Activated T-helper 2 cell treated with anti-CD3 and anti-CD28 coated beads, Interferon-gamma antibody, Interleukin-2, Interleukin-4, amounts not matched to agents 10 μg/mL and 5 μg/mL and 100 μg/mL, durations not matched to agents 14 hours and 24 hours and 36 hours (primary cell): ENCODE measurements at places on chromosomes 4 and X. TPM values are rescaled to one million over a fixed set of nuclear protein-coding genes. Genes with fewer than 3 reads are reported as not detected.

DNA sequence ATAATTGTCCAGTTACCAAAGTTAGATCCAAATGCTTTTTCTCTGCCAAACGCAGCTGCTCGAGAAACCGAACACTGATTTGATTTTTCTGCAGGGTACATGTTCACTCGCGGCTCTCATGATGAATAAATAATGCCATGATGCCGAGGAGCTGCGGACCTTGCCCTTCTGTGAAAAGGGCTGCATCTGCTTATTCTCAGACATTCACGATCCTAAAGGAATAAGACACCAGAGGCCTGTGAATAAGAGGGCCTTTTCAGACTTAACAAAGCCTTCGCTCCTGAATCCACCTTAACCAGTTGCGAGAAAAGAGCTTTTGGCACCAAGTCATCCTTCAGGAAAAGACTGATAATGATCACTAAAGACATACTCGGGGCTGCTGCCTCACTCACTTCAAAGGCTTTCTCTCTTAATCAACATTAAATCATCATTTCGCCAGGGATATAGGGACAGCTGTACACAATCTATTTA lies 147.5 kb downstream of the FBXO8 start:
- H3K27ac ChIP-seq, result no peak overlapping the region
- H3K27me3 ChIP-seq, result no peaks in the 10 kb centered on the region
- no peaks in the 10 kb centered on the region for H3K36me3 ChIP-seq
- H3K4me3 ChIP-seq, result no peak overlapping the region

DNA sequence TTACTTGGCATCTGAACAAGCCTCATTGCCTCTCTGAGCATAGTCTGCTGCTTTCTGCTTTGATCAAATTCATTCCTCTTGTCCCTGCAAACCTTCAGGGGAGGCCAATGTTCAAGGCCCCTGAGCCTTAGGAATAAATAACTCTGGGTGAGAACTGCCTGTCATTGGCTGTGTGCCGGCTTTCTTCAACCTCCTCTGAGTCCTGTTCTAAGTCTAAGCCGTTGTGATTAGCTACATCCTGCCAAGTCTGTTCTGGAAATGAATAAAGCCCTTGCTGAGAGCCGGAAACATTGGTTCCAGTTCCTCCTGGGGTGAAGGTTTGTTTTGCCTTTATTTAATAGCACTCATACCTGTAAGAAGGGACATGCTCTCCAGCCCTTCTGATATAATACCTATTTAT lies 13.8 kb downstream of the RNF4 start:
- H3K27me3 ChIP-seq, result no peaks in the 10 kb centered on the region
- no peak for DNase-seq
- peak overlapping the region; percentile 52 for H3K4me3 ChIP-seq
- peaks cover 75% of the 10 kb centered on the region for H3K4me1 ChIP-seq
- H3K36me3 ChIP-seq, result peaks cover 29% of the 10 kb centered on the region

GRCh38 chr4:162782778-162783525 lies 383.7 kb downstream of the NAF1 start:
- no peaks in the 10 kb centered on the region for H3K4me1 ChIP-seq
- no peak overlapping the region for H3K27ac ChIP-seq
- H3K36me3 ChIP-seq, result no peaks in the 10 kb centered on the region
- no peak for DNase-seq
- no peaks in the 10 kb centered on the region for H3K27me3 ChIP-seq

GRCh38 chr4:59664771-59665170 lies 1535.4 kb upstream of the ADGRL3 start:
- no peaks in the 10 kb centered on the region for H3K36me3 ChIP-seq
- no peak overlapping the region for H3K4me3 ChIP-seq
- no peaks in the 10 kb centered on the region for H3K4me1 ChIP-seq
- DNase-seq, result no peak
- no peak overlapping the region for H3K27ac ChIP-seq

GRCh38 chr4:124943938-124944337 lies 231.4 kb upstream of the ANKRD50 start:
- no peak for DNase-seq
- H3K27ac ChIP-seq, result no peak overlapping the region
- no peaks in the 10 kb centered on the region for H3K27me3 ChIP-seq

DNA sequence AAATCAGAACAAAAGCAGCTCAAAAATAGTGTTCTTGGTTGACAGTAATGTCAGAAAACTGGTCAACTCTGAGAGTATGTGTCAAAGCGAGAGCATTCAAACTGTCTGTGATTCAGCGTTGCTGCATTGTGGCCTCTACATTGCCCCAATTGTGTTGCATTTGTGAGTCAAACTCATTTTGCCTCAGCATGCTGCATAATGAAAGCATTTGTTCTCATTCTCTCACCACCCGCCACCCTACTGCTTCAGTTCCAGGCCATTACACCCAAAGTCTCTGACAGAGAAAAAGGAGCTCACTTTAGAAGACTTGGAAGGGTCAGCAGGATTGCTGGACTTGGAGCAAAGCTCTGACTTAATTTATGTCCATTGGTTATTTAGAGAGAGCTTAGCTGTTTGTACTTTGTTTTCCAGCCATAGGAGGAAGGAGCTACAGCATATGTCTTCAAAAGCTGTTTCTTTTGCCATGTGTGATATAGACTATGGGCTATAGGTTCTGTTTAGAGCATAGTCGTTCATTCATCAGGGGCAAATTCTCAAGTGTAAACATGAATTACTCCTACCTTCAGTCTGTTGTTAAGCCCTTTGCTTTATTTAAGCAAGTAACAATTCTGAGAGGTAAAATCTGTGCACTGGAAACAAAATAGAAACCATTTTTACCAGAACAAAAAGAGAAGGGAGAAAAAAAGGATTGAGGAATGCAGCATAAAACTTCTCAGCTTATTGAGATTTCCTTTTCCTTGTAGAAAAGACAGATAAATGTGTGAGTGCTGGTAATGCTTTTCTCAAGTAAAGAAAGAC lies 153.4 kb upstream of the ANK2 start:
- no peaks in the 10 kb centered on the region for H3K36me3 ChIP-seq
- H3K4me3 ChIP-seq, result no peak overlapping the region
- peaks cover 19% of the 10 kb centered on the region for H3K27me3 ChIP-seq
- no peaks in the 10 kb centered on the region for H3K4me1 ChIP-seq

DNA sequence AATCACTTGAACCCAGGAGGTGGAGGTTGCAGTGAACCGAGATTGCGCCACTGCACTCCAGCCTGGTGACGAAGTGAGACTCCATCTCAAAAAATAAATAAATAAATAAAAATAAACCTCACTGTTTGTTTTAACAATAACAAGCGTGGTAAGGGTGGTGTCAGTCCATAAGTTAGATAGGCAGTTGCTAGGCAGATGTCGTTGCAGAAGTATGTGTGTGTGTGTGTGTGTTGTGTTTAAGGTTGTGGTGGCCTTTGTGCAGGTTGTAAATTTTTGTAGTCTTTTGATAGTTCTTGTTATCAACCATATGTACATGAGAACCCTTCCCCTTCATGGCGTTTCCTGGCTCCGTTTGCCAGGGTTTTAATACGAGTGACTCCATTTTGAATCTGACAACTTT lies 4.0 kb upstream of the AASDH start:
- H3K36me3 ChIP-seq, result peaks cover 17% of the 10 kb centered on the region
- H3K4me3 ChIP-seq, result no peak overlapping the region
- no peak overlapping the region for H3K27ac ChIP-seq
- peaks cover 23% of the 10 kb centered on the region for H3K4me1 ChIP-seq
- DNase-seq, result no peak

GRCh38 chr4:153997516-153997915 lies 208.6 kb upstream of the SFRP2 start:
- H3K27me3 ChIP-seq, result no peaks in the 10 kb centered on the region
- H3K27ac ChIP-seq, result no peak overlapping the region
- H3K36me3 ChIP-seq, result no peaks in the 10 kb centered on the region
- no peak for DNase-seq
- no peak overlapping the region for H3K4me3 ChIP-seq

GRCh38 chr4:38050560-38051350 lies 90.6 kb downstream of the PTTG2 start:
- H3K27me3 ChIP-seq, result no peaks in the 10 kb centered on the region
- H3K27ac ChIP-seq, result no peak overlapping the region
- no peak for DNase-seq
- no peak overlapping the region for H3K4me3 ChIP-seq
- H3K4me1 ChIP-seq, result peaks cover 2% of the 10 kb centered on the region

- no peak overlapping the region for H3K27ac ChIP-seq
- no peaks in the 10 kb centered on the region for H3K27me3 ChIP-seq
- no peaks in the 10 kb centered on the region for H3K36me3 ChIP-seq
These were observed 70.2 kb downstream of the MTNR1A start for GRCh38 chr4:186485150-186485549.

GRCh38 chr4:108030332-108030731 lies 40.6 kb downstream of the HADH start:
- H3K27ac ChIP-seq, result peak overlapping the region; percentile 70
- peaks cover 41% of the 10 kb centered on the region for H3K4me1 ChIP-seq
- no peak overlapping the region for H3K4me3 ChIP-seq

GRCh38 chr4:66091786-66092185 lies 421.5 kb upstream of the EPHA5 start:
- H3K4me1 ChIP-seq, result no peaks in the 10 kb centered on the region
- no peaks in the 10 kb centered on the region for H3K27me3 ChIP-seq
- H3K4me3 ChIP-seq, result no peak overlapping the region
- H3K36me3 ChIP-seq, result no peaks in the 10 kb centered on the region
- no peak for DNase-seq

DNA sequence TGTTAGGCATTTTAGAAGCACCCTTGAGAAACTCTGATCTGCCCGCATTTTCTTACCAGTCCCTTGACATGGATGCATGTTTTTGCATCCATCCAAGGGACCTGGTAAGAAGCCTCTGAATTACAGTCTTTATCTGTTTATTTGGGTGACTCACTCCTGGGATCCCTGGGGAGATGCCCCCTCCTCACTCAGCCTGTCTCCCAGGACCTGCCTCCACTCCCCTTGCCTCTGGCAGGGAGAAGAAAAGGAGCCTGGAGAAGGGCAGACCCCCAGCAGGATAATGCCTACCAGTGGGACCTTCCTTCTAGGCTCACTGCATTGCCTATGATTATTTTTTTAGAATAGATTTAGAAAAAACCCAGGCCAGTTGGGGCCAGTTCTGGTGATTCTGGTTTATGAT lies 329.4 kb downstream of the PTTG2 start:
- no peak for DNase-seq
- H3K27ac ChIP-seq, result no peak overlapping the region
- H3K27me3 ChIP-seq, result peaks cover 24% of the 10 kb centered on the region
- no peak overlapping the region for H3K4me3 ChIP-seq
- no peaks in the 10 kb centered on the region for H3K4me1 ChIP-seq

DNA sequence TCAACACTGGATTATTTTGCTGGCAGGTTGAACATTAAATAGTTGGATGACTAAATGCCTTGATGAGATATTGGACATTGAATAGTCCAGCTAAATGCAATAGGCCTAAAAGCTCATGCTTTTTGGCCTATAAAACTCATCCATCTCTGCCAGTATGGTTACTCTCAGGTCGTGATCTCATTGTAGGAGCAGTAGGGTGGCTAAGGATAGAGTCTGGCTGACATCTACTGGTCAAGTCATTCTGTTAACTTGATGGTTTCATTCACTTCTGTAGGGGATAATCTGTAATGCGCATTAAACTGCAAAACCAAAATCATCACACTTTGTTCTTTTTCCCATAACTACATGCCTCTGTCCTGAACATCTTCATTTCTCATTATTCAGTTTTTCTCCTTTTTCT lies 227.0 kb downstream of the DKK2 start:
- H3K4me1 ChIP-seq, result no peaks in the 10 kb centered on the region
- H3K27me3 ChIP-seq, result no peaks in the 10 kb centered on the region
- DNase-seq, result no peak

- no peaks in the 10 kb centered on the region for H3K36me3 ChIP-seq
- DNase-seq, result no peak
- H3K4me1 ChIP-seq, result no peaks in the 10 kb centered on the region
- no peak overlapping the region for H3K4me3 ChIP-seq
- H3K27ac ChIP-seq, result no peak overlapping the region
These were observed 387.5 kb downstream of the PDGFC start for GRCh38 chr4:156584100-156584499.

DNA sequence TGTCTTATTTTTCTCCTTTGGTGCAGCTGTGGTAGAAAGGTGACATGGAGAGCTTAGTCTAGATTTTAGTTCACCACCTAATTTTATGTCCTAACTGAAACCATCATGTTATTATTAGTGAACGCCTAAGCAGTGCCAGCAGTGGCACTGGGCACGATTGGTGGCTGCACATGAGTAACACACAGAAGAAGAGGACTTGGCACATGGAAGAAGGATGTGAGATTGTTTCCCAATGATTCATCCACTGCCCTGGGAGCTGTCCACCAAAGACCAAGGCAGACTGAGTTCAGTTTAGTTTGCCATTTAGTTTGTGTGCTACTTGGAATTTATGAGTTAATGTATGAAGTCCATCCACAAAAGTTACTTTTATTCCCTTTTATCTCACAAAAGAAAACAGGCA lies 68.1 kb upstream of the NAP1L5 start:
- H3K4me3 ChIP-seq, result no peak overlapping the region
- no peak for DNase-seq
- no peaks in the 10 kb centered on the region for H3K36me3 ChIP-seq

DNA sequence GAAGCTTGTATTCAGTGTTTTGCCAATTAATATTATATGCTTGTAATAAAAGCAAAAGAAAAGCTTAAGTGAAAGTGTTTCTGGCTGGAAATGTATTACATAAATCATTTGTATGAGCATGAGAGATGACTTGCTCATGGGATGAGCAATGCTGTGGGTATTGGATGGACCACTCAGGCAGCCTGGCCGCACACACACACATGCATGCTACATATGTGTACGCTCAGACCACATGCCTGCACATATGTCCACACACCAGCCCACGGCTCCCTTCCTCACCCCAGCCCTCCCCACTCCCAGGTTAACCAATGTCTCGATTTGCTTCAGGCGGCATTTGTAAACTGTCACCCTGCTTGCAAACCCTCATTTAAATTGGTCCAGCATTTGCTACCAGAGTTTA lies 55.9 kb downstream of the CPLX1 start:
- no peak overlapping the region for H3K27ac ChIP-seq
- H3K4me1 ChIP-seq, result peaks cover 10% of the 10 kb centered on the region
- no peaks in the 10 kb centered on the region for H3K27me3 ChIP-seq

- no peak within 1 kb of the TSS for H3K27ac ChIP-seq
- H3K4me1 ChIP-seq, result no peaks in the 10 kb centered on the region
- H3K27me3 ChIP-seq, result no peaks in the 10 kb centered on the region
- H3K36me3 ChIP-seq, result no peaks in the 10 kb centered on the region
- H3K4me3 ChIP-seq, result no peak within 1 kb of the TSS
These were observed at the start of gene UGT2B7 for GRCh38 chr4:69096111-69096656. TSS of gene UGT2B7 (plus strand) at chr4:69096474. CDS start at chr4:69096521, 47 bp downstream.

GRCh38 chr4:121053601-121054143 lies 18.7 kb downstream of the NDNF start:
- DNase-seq, result no peak
- no peak overlapping the region for H3K27ac ChIP-seq
- peaks cover 63% of the 10 kb centered on the region for H3K27me3 ChIP-seq
- H3K4me1 ChIP-seq, result peaks cover 5% of the 10 kb centered on the region

- H3K4me3 ChIP-seq, result no peak overlapping the region
- no peaks in the 10 kb centered on the region for H3K36me3 ChIP-seq
- no peak for DNase-seq
- no peaks in the 10 kb centered on the region for H3K27me3 ChIP-seq
These were observed 243.6 kb upstream of the CTSO start for GRCh38 chr4:156197216-156197615.

- H3K27me3 ChIP-seq, result no peaks in the 10 kb centered on the region
- H3K4me1 ChIP-seq, result peaks cover 21% of the 10 kb centered on the region
- no peak overlapping the region for H3K27ac ChIP-seq
- H3K36me3 ChIP-seq, result peaks cover 4% of the 10 kb centered on the region
- no peak for DNase-seq
- no peak overlapping the region for H3K4me3 ChIP-seq
These were observed 34.0 kb upstream of the TSPAN5 start for GRCh38 chr4:98692411-98692810.

The SLC25A43 gene
- total RNA-seq, result 13.4 and 13.6 TPM in 2 replicates

The TMEM154 gene
- total RNA-seq, result 10.3 and 12.1 TPM in 2 replicates

The SYTL4 gene
- total RNA-seq, result not detected in 2 replicates

The ANAPC10 gene
- total RNA-seq, result 28.0 and 29.4 TPM in 2 replicates

The SLC35A2 gene
- total RNA-seq, result 18.3 and 21.9 TPM in 2 replicates
